Stimulated activated CD4-positive, alpha-beta T cell treated with anti-CD3 and anti-CD28 coated beads, Interleukin-4, amount 100 ng/mL, for 48 hours (primary cell): ENCODE measurements at places on chromosomes 2 and 18.

- DNase-seq = no peak
Observed at GRCh38 chr2:229486673-229487072, 215.6 kb upstream of the PID1 start.

DNA sequence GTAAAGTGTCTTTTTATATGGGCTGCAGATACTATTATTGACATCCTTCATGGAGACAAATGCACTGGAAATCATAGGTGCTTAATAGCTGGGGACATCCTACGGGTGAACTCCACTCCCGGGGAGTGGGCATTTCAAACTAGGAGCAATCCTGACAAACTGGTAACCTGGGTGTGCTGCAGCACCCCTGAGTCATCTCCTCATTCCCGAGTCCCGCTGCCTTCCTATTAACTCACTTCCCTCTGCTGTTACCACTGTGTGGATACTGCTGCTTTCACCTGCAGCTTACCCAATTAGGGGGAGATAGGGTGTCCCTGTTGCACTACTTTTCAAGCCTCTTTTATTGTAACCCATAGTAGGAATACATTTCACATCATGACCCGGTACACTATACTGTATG is 134.2 kb downstream of the RAPGEF4 start:
- no peak for DNase-seq

DNA sequence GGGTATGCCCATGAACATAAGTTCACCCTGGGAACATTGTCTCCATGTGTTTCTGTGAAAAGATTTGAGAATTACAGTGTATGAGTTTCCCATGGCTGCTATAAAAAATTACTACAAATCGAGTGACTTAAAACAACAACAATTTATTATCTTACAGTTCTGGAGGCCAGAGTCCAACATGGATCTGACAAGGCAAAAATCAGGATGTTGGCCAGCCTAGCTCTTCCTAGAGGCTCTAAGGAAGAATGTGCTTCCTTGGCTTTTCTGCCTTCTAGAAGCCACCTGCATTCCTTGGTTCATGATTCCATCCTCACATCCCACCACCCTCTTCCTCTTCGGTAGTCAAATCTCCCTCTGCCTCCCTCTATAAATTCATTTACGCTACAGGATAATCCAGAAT is 38.6 kb downstream of the FAM124B start:
- DNase-seq = no peak

DNA sequence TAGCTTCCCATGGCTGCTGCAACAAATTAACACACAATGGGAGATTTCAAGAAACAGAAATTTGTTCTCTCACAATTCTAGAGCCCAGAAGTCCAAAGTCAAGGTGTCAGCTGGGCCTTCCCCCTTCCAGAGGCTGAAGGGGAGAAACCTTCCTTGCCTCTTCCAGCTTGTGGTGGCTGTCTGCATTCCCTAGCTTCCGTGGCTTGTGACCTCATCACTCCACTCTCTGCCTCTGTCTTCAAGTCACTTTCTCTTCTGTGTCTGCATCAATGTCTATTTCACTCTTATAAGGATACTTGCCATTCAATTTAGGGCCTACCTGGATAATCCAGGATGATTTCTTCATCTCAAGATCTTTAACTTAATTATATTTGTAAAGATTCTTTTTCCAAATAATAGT is 16.8 kb upstream of the SRBD1 start:
- DNase-seq = no peak

DNA sequence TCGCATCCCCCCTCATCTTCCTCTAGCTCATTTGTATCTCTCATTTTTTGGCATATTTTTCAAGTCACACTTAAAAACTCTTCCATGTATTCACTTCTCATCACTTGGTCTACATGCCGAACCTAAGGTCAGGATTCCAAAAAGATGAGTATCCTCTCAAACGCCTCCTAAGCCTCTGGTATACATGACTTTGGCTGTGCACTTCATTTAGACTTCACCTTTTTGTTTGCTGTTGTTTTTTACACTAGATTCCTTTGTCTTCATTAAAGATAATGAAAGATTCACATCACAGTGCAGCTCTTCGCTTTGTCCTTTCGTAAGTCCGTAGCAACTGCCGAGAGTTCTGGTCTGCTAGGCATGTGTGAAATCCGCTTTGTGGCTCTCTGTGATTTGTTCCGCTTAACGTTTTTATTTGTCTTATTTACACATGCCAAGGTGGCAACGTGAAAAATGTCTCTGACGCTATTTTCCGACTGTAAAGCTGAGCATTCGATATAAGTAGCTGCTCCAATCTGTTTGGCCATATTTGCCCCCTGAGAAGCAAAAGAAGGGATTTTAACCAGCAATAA is 17.7 kb downstream of the RND3 start:
- DNase-seq = no peak

DNA sequence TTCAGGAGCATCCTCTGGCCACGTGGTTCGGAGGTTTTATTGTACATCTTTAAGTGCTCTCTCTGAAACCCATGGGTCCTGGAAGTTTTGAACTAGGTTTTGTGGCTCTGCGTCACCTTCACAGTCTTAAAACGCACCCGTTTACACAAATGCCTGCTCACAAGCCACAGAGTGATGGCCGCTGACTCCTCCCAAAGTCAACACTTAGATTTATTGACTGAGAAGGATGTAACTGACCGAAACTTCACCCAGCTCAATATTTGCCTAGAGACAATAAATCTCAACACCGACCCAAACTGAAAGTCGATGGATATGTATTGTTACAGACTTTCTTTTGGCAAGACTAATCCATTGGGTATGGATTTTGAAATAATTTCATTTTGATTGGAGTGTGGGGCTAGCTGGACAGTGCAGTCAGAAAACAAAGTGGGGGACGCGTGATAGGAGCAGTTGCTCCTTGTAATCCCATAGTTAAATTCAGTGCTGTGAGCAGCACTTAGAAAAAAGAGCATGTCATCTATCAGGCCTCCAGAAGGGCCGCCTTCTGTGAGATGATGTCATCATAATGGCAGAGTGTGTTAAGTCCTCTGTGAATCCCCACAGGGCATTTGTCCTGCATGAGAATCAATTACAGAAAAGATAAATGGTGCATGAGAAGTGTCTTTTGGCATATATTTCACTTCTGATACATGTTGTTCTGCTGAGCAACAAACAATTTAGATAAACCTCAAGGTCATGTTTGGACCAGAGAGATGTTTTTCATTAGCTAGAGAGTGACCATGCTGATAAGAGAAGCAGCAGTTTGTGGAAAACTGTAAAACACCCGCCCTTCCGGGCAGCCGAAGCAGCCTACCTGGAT is 183.7 kb downstream of the INO80D start:
- DNase-seq = no peak

GRCh38 chr2:227545990-227546389 is 52.7 kb upstream of the SCYGR2 start:
- peak; percentile 22 for DNase-seq

DNA sequence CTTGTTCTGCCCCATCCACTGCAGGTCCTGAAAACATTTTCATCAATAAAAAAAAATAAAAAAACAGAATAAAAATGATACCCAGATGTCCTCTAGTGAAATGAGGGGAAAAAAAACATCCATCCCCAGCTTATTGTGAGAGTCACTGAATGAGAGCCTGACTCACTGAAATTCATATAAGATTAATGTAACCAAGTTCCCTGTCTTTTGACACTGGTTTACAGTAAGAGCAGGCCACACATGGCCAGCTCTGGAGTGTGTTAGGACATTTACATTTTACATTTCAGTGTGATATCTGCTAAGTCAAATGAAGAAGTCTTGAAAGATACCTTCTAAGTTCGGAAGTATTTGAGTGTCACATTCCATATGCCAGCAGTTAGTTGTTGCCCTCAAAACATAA is 21.1 kb upstream of the IL18R1 start:
- no peak for DNase-seq

DNA sequence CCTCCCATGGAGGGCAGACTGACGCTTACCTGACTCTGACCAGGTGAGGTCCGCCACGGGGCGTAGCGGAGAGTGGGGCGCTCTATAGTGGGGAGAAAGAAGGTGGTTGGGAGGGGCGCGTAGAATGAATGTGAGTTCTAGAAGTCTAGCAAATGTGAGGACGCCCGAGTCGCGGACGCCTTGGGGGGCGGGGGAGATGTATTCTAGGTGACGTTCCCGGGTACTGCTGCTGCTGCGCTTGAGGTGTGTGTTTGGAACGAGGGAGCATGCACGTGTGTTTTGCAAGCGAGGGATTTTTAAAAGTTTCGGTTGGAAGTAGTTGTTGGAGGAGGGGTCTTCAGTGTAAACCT is 758 bp downstream of the RIF1 start:
- peak; percentile 11 for DNase-seq

DNA sequence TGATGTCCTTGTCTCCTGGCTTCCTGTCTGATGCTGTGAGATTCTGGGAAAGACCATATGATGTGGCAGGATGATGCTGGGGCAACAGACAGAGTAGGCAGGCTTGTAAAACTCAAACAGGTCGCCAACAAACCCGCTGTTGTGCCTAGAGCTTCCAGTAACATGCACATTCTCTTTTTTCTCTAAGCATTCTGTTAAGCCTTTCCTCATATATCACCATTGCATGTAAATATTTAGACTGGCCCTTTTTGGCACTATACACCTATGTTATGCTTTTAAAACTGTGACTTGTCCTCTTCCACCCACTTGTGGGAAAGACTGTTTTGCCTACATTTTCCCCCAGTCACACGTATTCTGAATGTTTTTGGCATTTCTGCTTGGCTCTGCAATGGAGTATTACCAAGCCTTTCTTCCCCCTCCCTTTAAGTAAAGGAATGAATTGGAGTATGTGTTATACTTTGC is 250.4 kb upstream of the TANK start:
- DNase-seq = no peak

GRCh38 chr2:189719571-189719970 is 43.0 kb downstream of the OSGEPL1 start:
- no peak for DNase-seq

- DNase-seq = no peak
Observed at GRCh38 chr2:62293490-62294271, 97.8 kb downstream of the B3GNT2 start.

DNA sequence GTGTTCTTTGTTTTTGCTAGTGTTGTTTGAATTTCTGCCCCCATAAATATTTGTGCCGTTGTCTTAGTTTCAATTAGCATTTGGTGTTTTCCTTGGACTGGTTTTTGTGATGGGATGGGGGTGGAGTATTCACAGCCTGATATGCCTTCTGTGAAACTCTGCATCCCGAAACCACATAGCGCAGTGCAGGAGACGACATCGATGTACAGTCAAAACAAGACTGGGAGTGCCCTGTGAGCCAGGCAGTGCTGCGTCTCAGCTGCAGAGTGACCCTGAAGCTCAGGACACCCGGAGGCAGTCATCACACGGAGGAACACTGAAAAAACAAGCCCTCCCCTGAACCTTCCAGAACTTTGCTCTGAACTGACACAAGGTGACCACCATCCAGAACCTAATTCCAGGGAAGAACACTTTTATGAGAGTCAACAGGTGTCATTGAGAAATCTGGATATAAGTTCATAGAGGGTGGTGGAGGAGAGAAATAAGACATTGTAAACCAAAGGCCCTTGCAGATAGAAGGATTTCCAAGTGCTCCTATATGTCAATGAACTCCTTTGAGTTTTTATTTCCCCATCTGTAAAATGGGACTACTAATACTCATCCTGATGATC is 61.2 kb upstream of the CABLES1 start:
- no peak for DNase-seq

GRCh38 chr2:43448011-43448821 is 147.6 kb downstream of the THADA start:
- DNase-seq = no peak

DNA sequence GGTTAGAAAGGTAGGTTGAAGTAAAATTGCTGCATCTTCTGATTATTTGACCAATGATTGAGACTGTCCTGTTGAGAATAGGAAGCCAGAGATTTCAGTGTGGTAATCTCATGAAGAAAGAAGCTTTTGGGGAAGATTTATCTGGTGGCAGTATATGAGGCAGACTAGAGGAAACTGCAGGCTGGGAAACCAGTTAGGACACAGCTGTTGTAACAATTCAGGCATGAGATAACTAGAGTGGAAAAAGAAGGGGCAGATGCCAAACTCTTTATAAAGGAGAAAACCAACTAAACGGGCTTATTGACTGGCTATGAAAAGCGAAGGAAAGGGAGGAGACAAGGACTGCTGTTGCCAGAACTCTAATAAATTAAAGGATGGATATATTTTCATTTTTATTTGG is 155.6 kb downstream of the TTC27 start:
- no peak for DNase-seq

DNA sequence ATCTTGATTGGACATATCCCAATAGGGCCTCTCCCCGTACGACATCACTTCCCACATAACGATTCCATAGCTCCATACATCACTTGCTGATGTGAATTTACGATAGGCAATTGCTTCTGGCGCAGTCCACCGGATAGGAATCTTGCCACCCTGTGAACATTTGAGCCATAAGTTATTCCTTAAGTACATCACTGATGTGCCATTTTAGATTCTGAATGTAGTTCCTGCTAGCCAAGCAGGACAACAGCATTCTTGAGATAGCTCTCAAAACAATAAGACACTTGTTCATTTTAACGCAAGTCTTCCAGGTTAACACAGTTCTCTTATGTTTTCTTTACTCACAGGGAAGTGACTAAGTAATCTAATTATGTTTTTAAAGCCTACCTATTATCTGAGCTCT is 138.0 kb downstream of the EPHA4 start:
- no peak for DNase-seq

DNA sequence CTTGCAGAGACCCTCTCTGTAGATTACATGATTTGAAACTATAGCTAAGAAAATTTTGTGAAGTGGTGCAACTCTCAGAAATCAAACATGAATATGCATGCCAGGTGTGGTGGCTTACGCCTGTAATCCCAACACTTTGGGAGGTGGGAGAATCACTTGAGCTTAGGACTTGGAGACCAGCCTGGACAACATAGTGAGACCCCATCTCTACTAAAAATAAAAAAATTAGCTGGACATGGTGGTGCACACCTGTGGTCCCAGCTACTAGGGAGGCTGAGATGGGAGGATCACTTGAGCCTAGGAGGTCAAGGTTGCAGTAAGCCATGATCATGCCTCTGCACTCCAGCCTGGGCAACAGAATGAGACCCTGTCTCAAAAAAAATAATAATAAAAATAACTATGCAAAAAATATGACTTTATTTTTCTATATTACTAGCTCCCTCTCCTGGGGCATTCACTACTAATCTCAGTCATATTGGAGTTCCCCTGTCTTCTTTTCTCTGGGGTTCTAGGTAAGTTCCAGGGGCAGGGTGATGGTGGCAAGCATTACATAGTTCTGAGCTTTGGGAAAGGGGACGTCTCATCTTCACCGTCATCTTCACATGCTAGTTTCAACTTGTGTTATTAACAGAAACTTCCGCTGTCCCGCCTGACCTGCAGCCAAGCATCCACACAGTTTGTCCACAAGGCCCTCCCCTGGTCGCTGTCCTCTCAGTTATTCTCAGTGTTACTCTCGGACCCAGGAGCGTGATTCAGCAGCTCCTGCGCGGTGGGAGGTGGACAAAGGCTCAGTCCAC is 96.8 kb upstream of the MBOAT2 start:
- DNase-seq = no peak

DNA sequence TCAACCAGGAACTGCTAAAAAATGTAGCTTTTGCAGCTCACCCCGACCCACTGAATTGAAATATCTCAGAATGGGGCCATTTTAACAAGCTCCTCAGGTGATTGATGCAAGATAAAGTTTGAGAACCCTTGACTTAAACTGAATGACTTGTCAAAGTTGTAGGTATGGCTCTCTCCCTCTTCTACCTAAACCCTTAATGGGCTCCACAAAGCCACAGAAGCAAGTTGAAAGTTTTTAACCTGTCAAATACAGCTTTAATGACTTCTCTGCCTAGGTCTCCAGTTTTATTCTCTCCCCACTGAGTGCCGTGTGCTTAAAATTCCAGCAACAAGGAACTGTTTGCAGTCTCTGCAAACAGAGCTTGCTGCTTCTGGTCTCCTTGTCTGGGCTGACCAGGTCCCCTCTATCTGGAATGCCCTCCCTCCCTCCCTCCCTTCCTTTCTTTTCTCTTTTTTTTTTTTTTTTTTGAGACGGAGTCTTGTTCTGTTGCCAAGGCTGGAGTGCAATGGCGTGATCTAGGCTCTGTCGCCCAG is 19.7 kb upstream of the RNF125 start:
- no peak for DNase-seq
